ENCODE measurements at places on chromosomes 6 and 20. TPM values are rescaled to one million over a fixed set of nuclear protein-coding genes. Genes with fewer than 3 reads are reported as not detected.

SASH1 gene
- 5.5 TPM for total RNA-seq

SLC17A1 gene
- total RNA-seq: not detected

DNA sequence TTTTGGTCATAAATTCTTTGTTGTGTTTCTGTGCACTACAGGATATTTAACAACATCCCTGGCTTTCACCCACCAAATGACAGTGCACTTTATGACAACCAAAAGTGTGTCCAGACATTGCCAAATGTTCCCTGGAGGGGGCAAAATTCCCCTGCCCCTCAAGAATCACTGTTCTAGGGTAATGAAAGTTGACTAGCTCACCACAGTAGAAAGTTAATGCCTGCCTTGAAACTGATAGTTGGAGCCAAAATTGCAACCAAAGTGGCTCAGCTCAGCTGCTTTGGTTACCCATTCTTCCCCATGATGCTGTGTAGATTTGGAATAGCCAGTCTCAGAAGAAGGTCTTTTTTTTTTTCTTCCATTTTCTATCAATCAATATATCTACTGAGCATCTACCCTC is 150.6 kb downstream of the RALGAPA2 start:
- no peak for DNase-seq

DNA sequence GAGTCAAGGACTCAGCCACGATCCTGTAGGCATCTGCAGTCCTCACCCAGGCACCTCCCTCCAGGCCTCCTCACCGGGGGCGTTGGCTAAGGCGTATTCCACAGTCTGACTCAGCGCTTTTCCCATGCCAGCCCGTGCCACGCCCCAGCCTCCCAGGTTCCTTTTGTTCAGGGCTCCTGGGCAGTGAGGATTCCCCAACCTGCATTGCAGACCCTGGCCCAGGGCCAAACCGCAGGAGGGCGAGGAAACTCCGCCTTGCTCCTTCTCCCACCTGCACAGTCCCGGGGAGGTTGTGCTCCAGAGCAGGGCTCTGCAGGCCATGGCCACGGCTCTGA is 202.8 kb upstream of the CST7 start:
- DNase-seq: no peak

DNA sequence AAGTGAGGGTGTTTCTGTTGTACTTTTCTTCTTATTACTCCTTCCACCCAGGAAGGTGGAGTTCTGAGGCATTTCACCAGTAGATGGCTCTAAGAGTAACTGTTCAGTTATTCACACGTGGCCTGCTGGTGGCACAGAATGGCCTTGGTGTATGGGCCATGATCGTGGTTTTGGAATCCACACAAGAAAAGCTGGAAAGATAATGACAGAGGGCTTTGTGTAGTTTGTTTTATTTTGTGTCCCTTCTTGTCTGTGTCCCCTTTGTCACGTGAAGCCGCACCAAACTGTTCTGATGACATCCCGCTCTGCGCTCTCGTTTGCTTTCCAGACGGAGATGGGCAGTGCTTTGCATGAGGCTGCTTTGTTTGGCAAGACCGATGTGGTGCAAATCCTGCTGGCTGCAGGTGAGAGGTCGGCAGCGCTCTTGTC is 93.4 kb downstream of the ANKS1A start:
- DNase-seq: no peak
